AG04450 (cell line): ENCODE measurements at places on chromosomes 11 and 22. TPM values are rescaled to one million over a fixed set of nuclear protein-coding genes. Genes with fewer than 3 reads are reported as not detected.
A peak's percentile ranks its signal among the peaks of the same experiment; 100 is the strongest.

The TRIM48 gene
- not detected in 2 replicates for polyA plus RNA-seq

The SAA1 gene
- polyA plus RNA-seq: not detected in 2 replicates

The BLID gene
- polyA plus RNA-seq: 0.48 and 0.94 TPM in 2 replicates

The KDM4D gene
- 0.62 and 0.68 TPM in 2 replicates for polyA plus RNA-seq

The DUSP8 gene
- 1.5 and 2.1 TPM in 2 replicates for polyA plus RNA-seq

The OR6A2 gene
- 0.02 and 0.06 TPM in 2 replicates for polyA plus RNA-seq

The GGT5 gene
- 4.4 TPM in 2 replicates for polyA plus RNA-seq

The RCOR2 gene
- polyA plus RNA-seq: 4.4 and 5.2 TPM in 2 replicates

The TTC17 gene
- polyA plus RNA-seq: 98.1 and 111 TPM in 2 replicates

The LARGE2 gene
- not detected in 2 replicates for polyA plus RNA-seq

The RNF214 gene
- 15.1 and 15.2 TPM in 2 replicates for polyA plus RNA-seq

DNA sequence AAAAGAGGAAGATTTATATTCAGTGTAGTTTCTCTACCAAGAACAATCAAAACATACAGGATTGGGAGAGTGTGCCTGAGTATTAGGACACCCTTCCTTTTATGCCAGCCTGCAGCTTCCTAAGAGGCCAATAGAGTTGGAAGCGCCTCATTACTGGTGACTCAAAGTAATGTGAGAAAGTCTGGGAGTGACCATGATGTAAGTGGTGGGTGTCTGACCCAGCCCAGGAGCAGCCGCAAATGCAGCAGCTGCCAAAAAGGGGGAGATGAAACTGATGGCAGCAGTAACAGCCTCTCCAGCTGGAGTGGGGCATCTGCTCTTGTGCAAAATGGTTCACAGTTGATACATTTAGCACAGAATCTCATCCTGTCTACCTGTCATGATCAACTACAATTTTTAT is 62.0 kb downstream of the ZNF280B start:
- DNase-seq: no peak

GRCh38 chr11:28168718-28169117 is 60.5 kb downstream of the METTL15 start:
- no peak for DNase-seq

- no peak for DNase-seq
Observed at GRCh38 chr11:79857377-79858214, 416.8 kb upstream of the TENM4 start.

- DNase-seq: no peak
Observed at GRCh38 chr22:40423310-40423688, 52.9 kb downstream of the SGSM3 start.

GRCh38 chr11:11082646-11083045 is 224.8 kb upstream of the ZBED5 start:
- DNase-seq: no peak

- no peak for DNase-seq
Observed at GRCh38 chr22:38930512-38930911, 26.9 kb upstream of the APOBEC3A start.

DNA sequence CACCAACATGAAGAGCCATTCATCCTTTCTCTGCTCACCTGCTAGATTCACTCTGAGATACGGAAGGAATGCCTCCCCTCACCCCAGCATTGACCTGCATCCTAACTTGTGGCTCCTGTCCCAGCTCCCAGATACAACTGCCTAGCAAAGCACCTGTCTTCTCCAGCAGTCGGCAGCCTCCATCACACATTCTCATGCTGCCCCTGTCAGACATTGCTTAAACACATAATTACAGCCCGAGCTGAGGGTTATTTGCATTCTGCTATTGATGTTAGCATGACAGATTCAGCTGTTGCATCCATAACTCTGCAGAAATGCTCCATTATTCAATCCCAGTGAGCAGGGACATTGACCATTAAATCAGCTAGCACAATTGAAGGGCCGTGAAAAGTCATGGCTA is 184.4 kb upstream of the NARS2 start:
- DNase-seq: no peak

- DNase-seq: no peak
Observed at GRCh38 chr22:43879901-43880540, 11.8 kb downstream of the PNPLA5 start.

GRCh38 chr11:102138223-102138622 is 28.0 kb downstream of the YAP1 start:
- DNase-seq: no peak

GRCh38 chr11:27611947-27612455 is 88.3 kb downstream of the BDNF start:
- DNase-seq: no peak

DNA sequence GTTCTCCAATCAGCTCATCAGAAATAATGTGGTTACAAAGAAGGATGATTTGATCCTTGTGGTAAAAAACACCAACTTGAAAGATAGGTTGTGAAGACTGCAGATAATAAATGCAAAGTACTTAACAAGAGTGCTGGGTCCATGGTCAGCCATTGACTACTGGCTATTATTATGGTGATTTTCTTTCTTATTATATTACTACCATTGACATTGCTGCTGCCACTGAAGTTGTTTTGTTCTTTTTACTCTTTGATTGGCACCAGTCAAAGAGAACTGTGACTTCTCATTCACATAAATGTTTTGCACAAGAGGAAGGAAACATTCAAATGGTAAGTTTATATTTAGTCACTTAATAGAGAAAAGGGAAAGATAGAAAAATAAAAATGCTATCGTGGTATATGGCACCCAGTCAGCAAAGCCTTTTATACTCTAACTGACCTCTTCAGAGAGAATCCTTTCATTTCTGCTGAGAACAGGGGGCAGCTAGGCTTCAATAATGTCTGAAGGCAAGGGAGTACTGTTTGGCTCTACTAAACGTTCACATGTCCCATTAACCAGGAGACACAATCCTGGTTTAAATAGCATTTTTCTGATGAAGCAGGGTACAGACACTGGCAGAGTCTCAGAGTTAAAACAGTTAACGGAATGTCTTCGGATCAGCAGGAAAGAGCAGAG is 64.8 kb downstream of the LRRC4C start:
- no peak for DNase-seq

GRCh38 chr11:118928101-118928869 is 2.6 kb upstream of the BCL9L start:
- peak; percentile 78 for DNase-seq

DNA sequence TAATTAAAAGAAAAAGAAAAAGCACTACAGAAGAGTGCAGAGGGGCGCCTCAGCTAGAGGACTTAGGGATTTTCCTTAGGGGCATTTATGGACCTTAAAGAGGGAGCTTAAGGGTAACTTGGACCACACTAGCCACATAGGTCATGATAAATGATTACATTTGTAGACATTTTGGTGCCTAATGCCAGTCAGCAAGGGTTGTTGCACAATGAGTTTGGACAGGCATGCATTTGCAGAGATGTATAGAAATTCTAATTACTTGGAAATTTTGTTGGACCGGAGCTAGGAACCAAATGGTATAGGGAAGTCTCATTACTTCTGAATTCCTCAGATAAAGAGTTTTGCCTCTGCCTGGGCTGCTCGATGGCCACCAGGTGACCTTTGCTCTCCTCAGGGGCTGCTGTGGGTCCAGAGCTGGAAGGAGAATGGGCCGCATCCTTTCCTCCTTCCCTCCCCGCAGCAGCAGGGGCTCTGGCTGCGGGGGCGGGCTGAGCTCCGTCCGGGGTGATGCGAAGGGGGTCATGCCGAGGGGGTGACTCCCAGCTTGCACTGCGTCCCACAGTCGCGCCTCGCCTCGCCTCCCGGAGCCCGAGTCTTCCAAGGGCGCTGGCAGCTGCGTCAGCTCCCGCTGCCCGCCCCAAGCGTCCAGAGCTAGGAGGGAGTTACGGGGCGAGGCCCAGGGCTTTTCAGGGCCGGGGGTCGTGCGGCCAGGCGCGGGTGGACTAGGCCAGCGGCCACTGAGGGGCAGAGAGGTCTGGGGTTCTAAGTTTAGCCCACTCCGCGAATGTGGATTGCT is 20.3 kb upstream of the MALAT1 start:
- DNase-seq: no peak

- DNase-seq: no peak
Observed at GRCh38 chr11:75066061-75066460, 30.6 kb downstream of the OR2AT4 start.

GRCh38 chr22:41000941-41001721 is 50.0 kb downstream of the RBX1 start:
- no peak for DNase-seq

DNA sequence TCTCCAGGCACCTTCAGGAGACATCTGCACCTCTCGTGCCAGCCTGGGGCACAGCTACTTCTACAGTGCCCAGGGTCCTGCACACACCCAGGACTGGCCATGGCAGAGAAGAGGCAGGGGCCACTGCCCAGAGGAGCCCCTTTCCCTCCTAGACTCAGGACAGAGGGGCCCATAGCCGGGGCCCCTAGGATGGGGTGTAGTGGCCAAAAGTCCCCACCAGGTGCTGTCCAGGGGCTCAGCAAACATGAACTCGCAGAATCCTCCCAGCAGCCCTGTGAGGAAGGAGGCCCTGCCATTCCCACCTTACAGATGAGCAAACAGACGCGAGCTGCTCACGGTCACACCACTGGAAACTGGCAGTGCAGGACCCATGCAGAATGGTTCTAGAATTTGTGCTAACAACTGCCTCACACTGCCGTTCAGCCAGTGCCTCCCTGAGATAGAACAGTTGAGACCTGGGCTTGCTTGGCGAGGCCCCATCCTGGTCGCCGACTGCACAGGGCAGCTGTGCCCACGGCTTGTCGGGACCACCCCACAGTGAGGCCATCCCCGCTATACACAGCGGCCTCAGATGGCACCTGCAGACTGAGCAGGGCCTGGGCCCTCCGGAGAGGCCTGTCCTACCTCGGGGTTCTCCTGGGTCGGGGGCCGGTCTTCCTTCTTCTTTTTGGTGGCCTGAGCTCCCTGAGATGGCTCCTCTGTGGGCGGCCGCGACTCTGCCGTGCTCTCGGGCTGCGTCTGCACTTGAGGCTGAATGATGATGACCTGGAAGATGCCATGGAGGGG is 96.4 kb downstream of the PHF21B start:
- no peak for DNase-seq

DNA sequence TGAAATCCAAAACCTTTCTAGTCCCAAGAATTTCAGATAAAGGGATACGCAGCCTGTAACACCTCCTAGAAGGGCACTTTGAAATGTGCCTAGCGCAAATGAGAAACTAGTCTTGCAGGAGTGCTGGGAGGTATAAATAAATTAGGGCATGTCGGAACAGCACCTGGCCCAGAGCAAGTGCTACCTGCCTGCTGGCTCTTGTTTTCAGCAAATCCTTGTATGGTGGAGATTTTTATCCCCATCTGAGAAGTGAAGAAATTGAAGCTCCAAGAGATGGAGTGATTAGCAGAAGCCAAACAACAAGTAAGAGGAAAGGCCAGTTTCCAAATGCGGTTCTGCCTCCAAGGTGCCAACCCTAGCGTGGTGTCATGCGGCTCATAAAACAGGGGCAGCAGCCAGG is 36.7 kb upstream of the TFIP11 start:
- no peak for DNase-seq

GRCh38 chr11:73240190-73240781 is 22.2 kb downstream of the P2RY2 start:
- DNase-seq: no peak

DNA sequence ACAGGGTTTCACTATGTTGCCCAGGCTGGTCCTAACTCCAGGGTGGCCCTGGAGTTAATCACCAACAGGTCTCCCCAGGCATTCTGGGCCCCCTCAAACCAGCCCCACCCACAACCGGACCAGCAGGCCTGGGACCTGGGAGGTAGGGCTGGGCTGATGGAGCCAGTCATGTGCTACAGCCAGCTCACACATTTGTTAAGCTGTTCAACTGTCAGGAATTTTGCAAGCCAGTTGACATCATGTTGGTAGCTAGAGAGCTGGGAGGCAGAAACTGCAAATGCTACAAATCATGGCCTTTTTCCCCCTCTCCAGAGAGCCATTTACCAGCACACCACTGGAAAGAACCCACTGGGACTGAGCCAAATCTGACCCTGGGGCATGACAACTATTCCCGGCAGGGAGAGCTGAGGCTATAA is 6.8 kb downstream of the ARHGAP1 start:
- DNase-seq: no peak

GRCh38 chr11:61039916-61040315 is 62.4 kb upstream of the CD5 start:
- DNase-seq: no peak

DNA sequence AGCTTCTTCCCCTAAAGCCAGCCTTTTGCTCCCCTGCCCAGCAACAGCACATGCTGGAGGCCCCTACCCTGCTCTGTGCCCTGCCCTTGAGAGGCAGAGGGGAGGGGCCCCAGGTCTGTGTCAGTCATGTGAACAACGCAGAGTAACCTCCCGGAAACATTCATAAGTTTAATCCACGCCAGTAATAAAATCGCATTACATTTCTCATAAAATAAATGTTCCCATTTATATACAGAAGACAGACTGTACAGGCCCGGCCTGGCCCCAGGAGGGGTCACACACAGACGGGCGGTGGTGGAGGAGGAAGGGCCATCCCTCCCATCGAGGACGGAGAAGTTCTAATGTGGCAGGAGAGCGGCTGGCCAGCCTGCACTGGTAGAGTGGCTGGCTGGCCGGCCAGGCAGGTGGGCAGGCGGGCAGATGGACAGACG is 39.5 kb downstream of the LMO1 start:
- DNase-seq: no peak

DNA sequence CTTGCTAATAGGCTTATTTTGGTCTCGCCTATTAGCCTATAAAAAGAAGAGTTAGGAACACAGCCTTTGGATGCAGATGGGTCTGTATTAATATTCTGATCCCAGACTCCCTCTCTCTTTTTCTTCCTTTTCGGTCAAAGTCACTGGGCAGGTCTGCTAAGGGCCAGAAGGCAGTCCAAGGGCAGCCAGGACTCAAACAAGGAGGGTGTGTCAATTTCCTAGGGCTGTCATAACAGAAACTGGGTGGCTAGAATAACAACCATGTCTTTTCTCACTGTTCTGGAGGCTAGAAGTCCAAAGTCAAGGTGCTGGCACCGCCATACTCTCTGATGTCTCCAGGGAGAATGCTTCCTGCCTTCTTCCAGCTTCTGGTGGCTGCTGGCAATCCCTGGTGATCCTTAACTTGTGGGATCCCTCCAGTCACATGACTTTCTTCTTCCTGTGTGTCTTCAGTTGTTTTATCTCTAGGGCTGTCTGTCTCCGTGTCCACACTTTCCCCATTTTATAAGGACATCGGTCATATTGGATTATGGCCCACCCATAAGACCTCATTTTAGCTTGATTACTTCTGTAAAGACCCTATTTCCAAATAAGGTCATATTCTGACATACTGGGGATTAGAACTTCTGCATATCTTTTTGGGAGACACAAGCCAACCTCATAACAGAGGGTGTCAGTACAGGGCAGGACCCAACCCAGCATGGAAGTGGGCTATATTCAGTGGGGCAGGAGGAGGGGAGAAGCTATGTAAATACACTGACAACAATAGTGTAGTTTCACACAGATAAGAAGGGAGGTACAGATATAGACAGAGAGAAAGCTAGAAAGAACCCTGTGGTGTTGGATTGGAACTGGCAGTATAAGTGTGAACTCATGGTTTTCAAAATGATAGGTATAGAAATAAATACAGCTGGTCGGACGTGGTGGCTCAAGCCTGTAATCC is 5.9 kb upstream of the CSF2RB start:
- no peak for DNase-seq
